ENCODE measurements at places on chromosomes 3 and 15. TPM values are rescaled to one million over a fixed set of nuclear protein-coding genes. Genes with fewer than 3 reads are reported as not detected.

The CELSR3 gene
- 7.9 TPM for total RNA-seq

The ALDH1A3 gene
- not detected for total RNA-seq

- DNase-seq, result no peak
Observed at GRCh38 chr3:128489674-128489926, 3.4 kb downstream of the GATA2 start.

GRCh38 chr3:151568184-151568583, 107.3 kb upstream of the IGSF10 start:
- no peak for DNase-seq

GRCh38 chr3:84194029-84194428, 764.8 kb upstream of the CADM2 start:
- no peak for DNase-seq
